AG10803 (cell line): ENCODE measurements at places on chromosomes 6 and 20.

GRCh38 chr6:11628562-11628961 lies 91.0 kb downstream of the TMEM170B start:
- DNase-seq: no peak

GRCh38 chr6:80029470-80029869 lies 25.0 kb downstream of the TTK start:
- no peak for DNase-seq

- no peak for DNase-seq
Measured at GRCh38 chr20:18909254-18909653, 95.7 kb downstream of the SCP2D1 start.

DNA sequence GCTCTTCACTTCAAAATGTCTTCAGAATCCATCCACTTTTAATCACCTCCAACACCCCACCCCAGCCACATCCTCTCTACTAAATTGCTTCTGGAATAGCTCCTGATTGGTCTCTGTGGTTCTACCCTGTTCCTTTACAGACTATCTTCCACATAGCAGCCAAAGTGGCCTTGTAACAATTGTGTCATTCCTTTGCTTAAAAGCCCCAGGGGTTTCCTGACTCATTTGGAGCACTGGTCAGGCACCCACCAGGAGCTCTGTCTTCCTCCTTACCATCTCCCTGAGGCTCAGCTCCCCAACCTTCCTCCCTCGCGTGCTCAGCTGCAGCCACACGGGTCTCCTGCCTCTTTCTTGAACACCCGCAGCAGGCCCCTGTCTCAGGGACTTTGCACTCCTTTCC lies 126.8 kb downstream of the HIVEP1 start:
- no peak for DNase-seq

DNA sequence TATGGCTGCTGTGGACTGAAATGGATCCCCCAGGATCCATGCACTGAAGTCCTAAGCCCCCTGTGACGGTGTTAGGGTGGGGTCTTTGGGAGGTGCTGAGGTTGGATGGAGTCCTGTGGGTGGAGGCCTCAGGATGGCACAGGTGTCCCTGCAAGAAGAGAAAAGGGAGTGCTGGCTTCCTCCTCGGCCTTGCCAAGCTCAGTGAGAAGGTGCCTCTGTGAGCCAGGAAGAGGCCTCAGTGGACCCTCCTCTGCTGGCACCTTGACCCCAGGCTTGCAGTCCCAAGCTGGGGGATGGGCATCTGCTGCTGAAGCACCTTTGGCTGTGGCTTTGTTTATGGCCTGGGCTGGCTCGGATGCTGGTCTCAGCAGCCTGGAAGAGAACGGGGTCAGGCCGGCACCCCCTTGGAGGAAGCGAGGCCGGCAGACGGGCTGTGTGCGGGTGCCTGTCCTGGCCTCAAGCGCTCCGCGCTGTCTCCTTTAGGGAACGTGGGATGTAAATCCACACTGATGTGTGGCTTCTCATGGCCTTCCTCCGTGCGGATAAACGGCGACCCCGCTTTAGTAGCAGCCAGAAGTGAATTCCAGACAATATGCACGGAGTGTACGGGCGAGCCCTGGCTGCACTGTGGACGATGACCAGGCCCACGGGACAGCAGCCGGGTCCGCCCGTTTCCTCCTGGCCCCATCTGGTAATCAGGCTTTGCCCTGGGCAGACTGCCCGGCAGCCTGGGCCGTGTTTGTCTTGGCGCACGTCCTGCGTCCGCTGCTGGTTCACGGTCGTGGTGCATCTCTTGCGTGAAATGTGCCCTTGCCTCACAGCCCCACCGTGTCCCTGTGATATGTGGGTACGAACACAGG lies 182.6 kb downstream of the ERMARD start:
- DNase-seq: peak; percentile 42

DNA sequence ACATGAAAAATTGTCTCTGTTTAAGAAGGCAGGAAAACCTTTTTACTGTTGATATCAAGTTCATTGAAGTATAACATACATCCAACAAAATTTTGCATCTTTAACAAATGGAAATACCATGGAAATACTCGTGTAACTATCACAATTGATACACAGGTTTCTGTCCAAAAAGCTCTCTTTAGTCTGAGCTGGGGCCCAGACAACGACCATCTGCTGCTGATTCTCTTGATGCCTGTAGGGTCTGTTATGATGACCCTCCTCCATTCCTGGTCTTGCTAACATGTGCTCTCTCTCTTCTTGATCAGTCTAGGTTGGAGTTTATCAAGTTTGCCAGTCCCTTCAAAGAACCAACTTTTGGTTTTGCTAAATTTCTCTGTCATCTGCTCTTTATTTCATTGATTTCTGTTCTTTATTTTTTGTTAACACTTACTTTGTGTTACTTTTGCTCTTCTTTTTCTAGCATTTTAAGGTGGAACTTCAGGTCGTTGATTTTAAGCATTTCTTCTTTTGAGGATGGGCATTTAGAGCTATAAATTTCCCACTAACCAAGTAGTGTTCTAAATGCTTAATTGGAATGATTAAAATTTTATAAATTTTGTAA lies 116.8 kb downstream of the PSMB1 start:
- DNase-seq: no peak

- no peak for DNase-seq
Measured at GRCh38 chr6:12882761-12883290, 166.3 kb downstream of the PHACTR1 start.

DNA sequence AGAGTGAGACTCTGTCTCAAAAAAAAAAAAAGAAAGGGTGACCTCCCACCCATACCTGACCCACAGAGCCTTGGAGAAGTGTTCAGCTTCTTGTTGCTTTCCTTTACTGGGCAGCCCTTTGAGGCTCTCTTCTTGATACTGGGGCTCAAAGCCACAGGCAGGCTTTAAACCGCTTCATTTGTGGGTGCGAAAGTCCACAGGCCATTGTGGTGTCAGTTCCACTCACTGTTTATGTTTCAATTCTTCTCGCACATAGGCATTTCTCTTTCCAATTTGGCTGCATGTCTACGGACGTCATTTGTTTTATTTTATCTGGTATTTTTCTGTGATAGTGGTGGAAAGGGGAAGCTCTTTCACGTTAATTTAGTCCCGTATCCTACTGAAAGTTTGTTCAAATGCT lies 34.6 kb downstream of the PPARD start:
- no peak for DNase-seq

DNA sequence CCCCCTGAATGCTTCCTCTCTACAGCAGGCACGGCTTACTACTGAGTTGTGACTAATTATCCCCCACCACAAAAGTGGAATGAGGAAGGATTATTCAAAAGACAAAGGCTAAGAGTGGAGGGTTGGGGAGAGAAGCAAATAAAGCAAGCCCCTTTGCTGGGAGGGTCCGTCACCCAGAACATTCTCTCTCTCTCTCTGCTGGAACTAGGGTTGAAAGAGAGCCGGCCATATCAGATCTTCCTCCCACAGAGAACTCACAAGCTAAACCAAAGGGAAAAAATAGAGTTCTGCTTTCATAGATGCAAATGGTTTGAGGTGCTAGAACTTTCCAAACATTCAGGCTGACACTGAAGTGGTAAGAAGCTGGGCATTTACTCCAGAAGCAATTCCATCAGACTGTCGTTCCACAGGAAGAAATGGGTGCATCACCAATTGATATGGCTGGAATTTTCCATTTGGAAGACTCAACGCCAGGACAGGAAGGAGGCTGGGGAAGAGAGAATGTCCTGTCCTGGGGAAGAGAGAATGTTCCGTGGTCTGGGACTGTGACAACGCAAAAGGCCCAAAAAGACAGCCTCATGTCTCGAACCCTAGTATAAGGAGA lies 7.9 kb downstream of the ZMYND8 start:
- DNase-seq: no peak

DNA sequence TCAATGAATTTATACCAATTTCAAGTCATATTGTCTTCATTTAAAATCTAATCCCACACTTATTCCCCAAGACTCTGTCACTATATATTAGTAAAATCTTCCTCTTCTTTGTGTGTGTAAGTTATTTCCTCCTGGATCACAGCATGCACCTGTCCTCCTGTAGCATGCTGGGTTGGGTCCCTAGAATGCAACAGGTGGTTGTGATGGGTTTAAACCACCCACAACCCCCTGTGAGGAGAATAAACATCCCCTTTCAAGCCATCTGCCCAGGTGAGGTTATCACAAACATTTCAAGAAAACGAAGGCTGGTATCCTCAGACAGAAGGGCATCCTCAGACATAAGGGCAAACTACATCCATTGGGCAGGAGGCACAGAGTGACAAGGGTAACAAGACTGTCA lies 26.4 kb downstream of the DZANK1 start:
- DNase-seq: no peak

DNA sequence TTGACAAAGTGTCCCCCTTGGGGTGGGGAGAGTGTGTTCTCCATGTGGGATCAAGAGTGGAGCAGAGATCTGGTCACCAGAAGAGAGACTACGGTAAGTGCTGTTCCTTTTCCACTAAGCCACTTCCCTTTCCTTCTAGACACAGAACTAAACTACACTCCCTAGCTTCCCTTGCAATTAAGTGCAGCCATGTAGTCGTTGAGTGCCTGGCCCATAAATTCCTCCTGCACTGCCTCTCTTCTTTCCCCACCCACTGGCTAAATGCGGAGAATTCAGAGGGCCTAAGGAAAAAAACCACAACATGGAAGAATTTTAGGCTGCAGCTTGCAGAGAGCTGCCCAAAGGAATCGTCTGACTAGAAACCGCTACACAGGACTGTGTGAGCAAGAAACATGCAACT lies 1.5 kb downstream of the WDR27 start:
- peak; percentile 69 for DNase-seq

DNA sequence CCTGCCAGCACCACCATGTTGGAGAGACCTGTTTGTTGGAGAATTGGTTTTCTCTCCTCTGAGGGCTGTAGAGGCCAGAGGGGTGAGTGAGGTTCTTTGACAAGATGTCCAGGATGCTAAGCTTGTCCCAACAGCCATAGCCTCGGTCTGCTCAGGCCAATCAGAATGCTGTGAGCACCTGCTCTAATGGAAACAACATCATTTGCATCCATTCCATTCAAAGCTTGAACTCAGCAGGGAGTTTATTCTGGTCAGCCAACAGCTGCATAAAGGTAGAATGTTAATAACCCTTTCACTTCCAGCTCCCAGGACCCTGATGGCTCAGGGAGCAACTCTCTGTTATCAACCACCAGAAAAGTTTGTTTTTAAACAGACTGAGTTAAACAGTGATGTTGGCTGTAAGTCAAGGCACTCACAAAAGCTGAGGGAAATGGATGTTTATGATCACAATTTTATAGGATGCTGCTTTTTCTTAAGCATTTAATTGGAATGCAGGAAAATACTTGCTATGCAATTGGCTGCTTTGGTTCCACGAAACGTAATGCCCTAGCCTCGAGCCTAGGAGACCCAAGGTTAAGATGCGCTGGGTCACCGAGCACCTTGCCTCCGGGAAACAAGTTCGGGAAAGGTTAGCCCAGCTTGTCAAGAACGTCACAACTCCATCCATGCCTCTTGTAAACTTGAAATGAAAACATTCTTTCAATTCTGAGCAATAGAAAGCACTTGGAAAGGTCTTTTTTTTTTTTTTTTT lies 155.2 kb downstream of the NFATC2 start:
- no peak for DNase-seq

DNA sequence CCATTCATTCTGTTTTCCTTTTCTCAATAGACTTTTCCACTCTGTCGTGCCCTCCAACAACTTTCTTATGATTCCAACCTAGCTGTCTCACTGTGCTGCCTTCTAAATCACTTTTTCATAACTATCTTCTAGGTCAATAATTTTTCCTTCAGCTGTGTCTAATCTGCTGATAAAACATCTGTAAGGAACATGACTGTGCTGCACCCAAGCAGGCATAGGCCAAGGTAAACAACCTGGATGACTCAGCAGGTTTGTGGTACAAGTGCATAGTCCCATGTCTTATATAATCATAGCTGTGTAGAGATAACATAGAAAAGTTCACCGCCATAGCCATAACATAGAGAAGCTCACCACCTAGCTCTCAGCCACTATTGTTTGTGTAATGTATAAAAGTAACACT lies 332.3 kb downstream of the PLCB1 start:
- DNase-seq: no peak

DNA sequence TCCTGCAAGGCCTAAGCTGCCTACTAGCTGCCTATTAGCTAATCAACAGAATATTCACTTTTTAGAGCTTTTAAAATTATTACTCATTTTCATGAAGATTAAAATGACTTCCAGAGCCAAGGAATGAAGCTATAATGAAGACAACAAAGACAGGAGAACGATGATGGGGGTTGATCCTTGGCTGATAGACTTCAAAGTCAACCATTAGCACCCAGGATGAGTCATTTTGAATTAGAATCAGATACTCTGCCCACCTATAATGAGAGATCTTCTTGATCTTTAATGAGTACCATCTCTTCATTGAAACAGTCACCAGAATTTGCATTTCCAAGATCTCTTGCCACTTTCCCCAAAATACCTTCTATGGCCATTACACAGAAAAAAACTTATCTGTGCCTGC lies 56.7 kb upstream of the CDYL start:
- DNase-seq: no peak

GRCh38 chr6:14676064-14676463 lies 558.5 kb downstream of the CD83 start:
- DNase-seq: peak; percentile 20

- no peak for DNase-seq
Measured at GRCh38 chr20:46270977-46271744, 37.1 kb downstream of the CDH22 start.

DNA sequence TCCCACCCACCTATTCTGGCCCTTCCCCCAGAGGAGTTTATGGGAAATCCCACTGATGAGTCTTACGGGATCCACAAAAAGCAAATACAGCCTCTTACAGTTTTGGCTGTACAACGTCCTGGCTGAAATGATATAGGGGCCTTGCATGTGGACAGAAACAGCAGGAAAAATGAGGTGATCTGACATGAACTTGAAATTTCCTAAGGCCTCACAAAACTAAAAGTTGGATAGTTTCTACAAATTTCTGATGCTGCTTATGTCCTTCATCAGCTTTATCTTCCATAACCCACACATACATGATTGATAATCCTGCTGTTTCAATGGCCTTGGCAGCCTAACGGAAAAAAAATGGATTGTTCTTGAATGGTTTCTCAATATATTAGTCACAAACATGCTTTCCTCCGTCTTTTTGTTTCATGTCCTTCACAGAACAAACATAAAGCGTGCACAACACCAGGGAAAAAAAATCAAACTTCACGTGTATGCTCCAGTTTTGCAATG lies 118.8 kb downstream of the BMP5 start:
- DNase-seq: no peak

DNA sequence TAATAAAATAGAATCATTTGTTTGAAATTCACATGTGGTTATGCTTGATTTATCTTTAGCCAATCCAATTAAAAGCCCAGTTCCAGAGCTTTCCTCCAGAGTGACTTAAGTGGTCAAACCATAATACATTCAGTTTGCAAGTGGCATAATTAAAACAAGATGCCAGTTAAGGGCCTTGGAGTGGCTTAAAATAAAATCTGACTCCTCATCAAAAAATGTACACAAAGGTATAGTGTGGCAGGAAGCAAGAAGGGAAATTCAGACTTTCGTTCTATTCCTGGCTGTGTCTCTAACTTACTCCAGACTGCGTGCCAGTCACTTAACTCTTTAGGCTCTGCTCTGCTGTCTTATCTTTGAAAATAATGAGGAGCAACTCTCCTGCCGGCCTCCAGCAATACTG lies 251.3 kb upstream of the PRND start:
- DNase-seq: peak; percentile 96

- DNase-seq: no peak
Measured at GRCh38 chr20:3105256-3106137, 21.0 kb upstream of the AVP start.
